ENCODE measurements at places on chromosomes 16 and 17.

DNA sequence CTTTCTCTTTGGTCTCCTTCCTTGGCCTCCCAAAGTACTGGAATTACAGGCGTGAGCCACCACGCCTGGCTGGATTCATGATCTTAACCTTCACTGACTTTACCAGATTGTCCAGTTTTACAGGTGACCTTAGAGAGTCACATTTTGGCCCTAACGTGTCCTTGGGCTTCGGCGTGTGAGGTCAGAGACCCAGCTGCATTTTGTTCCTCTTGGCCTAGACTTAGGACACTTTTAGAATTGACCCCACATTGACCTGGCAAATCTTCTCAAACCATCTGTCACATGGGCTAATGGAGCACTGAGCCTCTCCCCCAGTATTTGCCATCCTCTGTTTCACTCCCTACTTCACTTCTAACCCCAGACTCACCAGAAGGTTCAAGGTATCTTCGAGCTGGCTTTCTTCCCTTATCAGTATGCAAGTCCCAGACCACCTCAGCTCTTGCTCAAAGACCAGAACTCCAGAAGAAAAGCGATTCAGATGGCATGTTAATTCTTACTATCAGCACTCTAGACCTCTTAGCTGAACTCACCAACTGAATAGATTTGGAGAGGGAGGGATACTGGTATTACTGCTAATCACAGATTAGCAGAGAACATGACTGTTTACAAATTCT, 1.7 kb upstream of the CYTH1 start:
- DNase-seq = no peak

DNA sequence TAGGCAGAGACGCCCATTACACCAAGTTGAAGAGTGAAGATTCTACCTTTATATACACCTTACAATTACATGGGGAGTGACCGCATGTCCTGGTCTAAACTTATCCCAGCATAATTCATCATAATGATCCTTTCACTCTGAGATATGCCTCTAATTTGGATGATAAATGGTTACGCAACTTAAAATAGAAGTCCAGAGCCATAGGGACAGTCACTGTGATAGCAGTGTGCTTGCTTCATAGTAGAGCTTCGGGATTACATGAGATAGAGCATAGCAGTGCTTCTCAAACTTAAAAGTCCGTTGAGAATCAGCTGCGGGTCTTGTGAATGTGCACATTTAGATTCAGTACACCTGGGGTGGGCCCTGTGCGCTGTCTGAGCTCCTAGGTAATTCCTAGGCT, 16.9 kb downstream of the USP10 start:
- DNase-seq = no peak

DNA sequence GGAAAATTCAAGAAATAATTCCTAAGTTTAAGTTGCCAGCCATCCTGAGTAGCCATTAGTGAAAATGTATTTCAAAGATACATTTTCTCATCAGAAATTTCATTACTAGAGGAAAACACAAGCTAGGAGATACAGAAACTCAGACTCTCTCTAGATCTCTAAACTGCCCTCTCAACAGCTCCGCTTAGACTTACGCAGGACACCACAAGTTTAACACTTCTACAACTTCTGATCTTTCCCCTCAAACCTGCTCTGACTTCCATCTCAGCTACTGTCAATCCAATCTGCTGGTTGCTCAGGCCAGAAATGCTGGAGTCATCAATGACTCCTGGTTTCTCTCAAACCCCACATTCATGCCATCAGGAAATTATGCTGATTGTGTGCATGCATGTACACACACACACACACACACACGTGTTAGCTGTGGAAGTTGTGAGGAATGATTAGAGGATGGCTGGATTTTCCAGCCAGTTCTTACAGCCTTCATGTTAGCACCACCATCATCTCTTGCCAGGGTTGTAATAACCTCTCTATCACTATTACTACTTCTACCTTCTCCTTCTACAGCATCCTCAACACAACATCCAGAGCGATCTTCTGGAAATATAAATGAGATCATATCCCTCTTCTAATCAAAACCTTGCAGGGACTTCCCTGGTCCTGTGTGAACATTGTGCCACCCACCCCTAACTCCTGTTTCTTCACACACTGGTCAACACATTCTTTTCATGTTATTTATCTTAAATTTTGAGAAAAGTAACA, 47.1 kb downstream of the COX10 start:
- DNase-seq = no peak

GRCh38 chr17:81579821-81580321, 27.7 kb upstream of the FAAP100 start:
- DNase-seq = no peak

DNA sequence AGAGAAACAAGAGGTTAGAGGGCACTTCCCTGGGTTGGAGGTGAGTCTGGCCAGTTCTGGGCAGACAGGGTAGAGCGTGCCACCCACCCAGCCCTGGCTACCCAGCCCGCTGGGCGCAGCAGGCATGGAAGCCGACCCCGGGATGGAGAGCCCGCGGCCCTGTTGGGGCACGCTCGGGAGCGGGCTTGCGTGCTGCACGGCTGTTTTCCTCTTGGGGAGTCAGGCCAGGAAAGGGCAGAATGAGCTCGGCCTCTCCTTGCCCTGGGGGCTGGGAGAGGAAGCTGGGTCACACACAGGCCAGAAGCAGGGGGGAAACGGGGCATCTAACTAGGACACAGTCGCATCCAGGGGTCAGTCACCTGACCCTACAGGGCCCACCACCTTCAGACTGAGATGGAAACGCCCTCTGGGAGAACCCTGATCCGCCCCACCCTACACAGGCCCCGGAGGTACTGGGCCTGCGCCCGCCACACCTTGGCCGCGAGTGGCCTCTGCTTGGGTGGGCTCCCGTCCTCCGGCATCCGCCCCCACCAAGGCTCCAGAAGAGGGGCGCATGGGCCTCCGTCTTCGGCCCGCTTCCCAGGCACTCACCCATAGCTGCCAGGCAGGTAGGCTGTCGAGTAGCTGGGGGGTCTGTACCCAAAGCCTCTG, 1.2 kb downstream of the SOX15 start:
- no peak for DNase-seq

DNA sequence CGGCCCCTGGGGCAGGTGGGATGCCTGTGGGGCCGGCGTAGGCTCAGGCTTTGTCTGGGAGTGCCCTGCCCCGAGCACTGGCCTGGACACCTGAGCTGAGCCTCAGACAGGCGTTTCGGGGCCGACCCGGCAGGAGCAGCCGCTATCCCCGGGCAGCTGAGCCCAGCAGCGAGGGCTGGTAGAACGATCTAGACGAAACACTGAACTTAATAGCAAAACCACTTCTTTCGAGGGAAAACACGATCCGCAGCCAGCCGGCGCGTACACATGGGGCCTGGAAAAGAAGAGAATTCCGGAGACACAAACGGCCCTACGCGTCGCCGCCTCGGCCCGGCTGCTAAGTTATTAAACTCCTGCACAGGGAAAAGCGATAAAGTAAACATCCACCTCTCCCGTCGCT, 22.0 kb upstream of the SSTR5 start:
- DNase-seq = no peak

DNA sequence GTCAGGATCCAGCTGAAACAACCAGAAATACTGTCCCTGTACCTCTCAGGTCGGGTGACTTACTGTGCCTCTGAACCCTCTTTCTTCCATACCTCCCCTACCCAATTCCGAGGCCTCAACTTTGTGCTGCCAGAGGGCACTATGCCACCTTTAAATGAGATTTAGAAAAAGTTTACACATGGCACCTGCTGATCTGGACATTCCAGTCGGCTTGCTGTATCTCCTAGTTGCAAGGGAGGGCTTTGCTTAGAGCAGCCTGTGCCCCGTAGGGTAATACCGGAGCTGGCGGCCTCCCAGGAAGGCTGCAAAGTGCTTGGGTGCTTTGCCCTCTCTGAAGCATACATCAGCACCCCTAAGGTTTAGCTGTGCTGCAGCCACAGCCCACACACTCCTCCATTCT, 306.0 kb upstream of the RBFOX1 start:
- no peak for DNase-seq

GRCh38 chr16:85233516-85233915, 121.2 kb upstream of the CIBAR2 start:
- no peak for DNase-seq

- no peak for DNase-seq
Observed at GRCh38 chr16:56847173-56847910, 17.7 kb upstream of the SLC12A3 start.

DNA sequence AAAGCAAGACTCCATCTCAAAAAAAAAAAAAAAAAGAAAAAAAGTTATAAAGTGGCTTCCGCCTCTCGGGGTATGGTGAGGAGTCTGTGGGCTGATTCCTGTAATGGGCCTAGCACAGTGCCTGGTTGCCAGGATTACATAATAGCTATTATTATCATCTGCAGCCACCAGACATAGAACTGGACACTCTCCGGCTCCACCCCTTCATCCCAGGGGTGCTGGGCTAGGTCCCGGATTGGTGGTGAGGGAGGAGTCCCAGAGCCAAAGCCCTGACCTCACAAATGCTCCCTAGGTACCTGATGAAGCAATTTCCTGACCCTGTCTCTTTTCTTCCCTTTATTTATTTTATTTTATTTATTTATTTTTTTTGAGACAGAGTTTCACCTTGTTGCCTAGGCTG, 11.6 kb upstream of the ADGRG1 start:
- no peak for DNase-seq

DNA sequence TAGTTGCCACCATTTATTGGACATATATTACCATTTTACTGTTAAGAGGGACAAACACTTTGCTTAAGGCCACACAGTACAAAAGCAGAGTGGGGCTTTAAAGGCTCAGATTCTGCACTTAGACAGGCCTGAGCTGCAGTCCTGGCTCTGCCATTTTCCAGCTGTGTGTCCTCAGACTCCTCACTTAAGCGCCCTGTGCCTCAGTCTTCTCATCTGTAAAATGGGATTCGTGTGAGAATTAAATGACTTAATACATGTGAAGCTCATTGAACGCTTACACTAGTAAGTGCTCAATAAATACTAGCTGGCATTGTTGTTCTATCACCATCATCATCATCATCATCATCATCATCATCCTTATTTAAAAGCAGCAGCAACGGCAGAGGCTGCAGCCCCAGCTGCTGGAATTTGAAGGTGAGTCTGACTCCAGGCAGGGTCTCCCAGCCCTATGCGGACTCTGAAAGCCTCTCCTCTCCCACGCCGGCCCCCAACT, 445 bp upstream of the CACNG5 start:
- DNase-seq = no peak

DNA sequence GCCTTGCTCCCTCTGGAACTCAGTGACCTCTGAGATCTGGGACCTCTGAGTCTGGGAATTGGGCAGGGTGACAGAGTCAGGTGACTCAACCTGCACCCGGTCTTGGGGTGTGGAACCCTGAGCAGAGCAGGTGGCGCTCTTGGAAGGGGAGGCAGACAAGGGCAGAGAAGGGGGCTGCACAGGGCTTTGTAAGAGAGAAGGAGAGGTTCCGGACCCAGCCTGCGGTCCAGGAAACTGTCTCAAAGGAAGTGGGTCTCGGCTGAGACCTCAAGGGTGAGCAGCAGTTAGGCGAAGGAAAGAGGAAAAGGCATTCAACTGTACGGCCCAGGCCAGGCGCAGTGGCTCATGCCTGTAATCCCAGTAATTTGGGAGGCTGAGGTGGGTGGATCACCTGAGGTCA, 10.0 kb upstream of the RIPOR1 start:
- no peak for DNase-seq

- DNase-seq = no peak
Observed at GRCh38 chr16:82031116-82032084, 3.7 kb upstream of the HSD17B2 start.

- DNase-seq = no peak
Observed at GRCh38 chr16:10067835-10068234, 114.4 kb downstream of the GRIN2A start.
